ENCODE measurements at places on chromosomes 7 and 10.

GRCh38 chr10:95513008-95513589 is 48.1 kb downstream of the SORBS1 start:
- peak; percentile 10 for DNase-seq

DNA sequence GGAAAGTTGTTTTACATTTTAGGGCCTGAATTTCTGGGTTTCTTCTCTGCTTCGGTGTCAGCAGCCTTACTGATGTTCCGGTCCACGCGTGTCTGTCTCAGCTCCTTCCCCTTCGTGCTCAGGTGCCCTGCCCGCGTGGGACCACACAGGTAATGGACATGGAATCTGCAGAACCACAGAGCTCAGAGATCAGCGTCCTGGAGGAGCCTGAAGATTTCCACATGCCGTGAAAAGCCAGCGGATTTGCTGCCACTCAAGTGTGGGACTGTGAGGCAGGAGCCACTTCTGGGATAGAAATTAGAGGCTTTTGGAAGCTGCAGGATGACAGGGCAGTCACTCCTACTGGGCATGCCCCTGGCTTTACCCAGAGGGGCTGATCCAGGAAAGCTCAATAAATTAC is 666.1 kb upstream of the FOXK1 start:
- no peak for DNase-seq

GRCh38 chr10:89525556-89525955 is 9.8 kb downstream of the SLC16A12 start:
- no peak for DNase-seq

- DNase-seq, result no peak
Observed at GRCh38 chr7:47570649-47571050, 11.3 kb downstream of the TNS3 start.

DNA sequence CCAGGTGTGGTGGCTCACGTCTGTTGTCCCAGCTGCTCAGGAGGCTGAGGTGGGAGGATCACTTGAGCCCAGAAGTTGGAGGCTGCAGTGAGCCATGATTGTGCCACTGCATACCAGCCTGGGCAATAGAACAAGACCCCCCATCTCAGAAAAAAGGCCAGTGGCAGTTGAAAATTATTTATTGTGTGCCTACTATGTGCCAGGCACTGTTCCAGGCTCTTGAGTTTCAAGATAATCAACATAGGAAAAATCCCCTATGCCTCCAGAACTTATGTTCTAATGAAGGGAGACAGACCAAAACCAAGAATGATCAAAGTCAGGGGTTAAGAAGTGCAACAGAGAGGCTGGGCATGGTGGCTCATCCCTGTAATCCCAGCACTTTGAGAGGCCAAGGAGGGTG is 42.4 kb upstream of the LMTK2 start:
- DNase-seq, result no peak

DNA sequence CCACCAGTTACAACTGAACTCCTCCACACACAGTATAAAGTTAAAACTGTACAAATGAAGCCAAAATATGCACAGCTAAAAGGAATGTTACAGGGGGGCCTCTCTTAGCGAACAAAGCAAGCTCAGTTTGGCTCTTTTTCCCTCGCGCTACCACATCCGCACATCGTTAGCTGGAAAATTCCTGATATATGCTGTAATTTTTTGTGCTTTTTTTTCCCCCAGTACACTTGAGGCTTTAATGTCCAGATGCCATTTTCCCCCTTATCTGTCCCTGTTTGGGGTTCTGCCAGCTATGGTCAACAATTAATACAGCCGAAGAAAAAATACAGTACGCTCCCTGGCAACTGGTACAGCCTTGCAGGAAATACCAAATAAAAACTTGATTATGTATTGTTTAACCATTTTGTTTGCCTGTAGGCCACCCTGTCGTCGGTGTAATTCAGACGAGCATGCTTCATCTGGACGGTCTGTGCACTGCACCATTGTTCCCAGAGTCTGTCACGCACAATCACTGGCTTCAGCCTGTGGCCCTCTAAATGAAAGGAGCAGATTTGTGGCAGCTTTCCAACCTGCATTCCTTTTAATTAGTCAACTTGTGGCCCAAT is 108.1 kb upstream of the FAM133B start:
- DNase-seq, result no peak

GRCh38 chr10:127996586-127996985 is 89.7 kb downstream of the PTPRE start:
- DNase-seq, result no peak

GRCh38 chr10:130218181-130218641 is 82.0 kb downstream of the GLRX3 start:
- no peak for DNase-seq

- no peak for DNase-seq
Observed at GRCh38 chr7:45573661-45574415, at the start of gene ADCY1. Gene ADCY1, plus strand, starts transcription at chr7:45574368. Its CDS starts 176 bp downstream, at chr7:45574544.

GRCh38 chr10:24651923-24652322 is 71.8 kb downstream of the ARHGAP21 start:
- no peak for DNase-seq

- no peak for DNase-seq
Observed at GRCh38 chr10:52999258-52999657, 226.7 kb upstream of the MBL2 start.

- no peak for DNase-seq
Observed at GRCh38 chr7:158051776-158052175, 535.8 kb downstream of the PTPRN2 start.

DNA sequence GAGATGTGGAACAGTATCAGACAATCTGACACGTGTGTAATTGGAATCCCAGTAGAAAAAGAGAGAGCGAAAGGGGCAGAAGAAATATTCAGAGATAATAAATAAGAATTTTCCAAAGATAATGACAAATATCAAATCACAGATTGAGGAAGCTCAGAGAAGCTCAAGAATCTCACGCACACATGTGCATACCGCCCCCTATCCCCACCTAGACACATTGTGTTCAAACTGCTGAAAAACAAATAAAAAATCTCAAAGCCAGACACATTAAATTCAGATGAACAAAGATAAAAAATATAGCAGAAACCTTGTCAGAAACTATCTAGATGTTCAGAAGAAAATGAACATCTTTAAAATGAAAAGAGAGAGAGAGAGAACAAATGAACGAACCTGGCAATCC is 17.2 kb downstream of the SFR1 start:
- DNase-seq, result no peak

DNA sequence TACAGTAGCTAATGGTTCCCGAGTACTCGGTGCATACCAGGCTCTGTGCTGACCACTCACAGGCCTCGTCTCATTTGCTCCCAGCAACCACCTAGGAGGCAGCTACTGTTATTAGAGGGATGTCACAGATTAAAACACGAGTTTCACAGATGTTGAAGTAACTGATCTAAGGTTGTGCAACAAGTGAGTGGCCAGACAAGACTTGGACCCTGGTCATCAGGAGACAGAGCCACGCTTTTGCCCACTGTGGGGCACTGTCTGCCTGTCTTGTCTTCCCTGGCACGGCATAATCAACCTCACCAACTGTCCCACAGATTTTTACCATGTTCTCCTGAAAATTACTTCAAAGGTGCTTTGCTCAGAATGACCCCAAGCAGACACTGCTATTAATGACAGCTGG is 111.6 kb upstream of the HABP2 start:
- no peak for DNase-seq

DNA sequence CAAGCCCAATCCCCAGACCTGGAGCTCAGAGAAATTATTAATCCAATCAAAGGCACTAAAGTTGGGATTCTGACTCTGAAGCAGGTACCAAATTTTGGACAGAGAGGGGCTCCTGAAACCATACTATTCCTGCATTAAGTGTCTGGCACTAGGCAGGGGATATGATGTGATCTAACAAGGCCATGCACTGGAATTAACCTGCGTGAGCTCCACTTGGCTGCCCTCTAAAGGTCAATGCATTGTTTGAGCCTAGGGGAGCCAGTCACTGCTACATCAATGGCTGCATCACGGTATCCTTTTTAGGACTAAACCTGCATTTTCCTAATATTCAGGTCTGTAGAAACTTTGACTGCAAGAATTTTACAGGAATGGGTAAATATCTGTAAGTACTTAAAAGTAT is 42.1 kb downstream of the ST8SIA6 start:
- DNase-seq, result no peak

DNA sequence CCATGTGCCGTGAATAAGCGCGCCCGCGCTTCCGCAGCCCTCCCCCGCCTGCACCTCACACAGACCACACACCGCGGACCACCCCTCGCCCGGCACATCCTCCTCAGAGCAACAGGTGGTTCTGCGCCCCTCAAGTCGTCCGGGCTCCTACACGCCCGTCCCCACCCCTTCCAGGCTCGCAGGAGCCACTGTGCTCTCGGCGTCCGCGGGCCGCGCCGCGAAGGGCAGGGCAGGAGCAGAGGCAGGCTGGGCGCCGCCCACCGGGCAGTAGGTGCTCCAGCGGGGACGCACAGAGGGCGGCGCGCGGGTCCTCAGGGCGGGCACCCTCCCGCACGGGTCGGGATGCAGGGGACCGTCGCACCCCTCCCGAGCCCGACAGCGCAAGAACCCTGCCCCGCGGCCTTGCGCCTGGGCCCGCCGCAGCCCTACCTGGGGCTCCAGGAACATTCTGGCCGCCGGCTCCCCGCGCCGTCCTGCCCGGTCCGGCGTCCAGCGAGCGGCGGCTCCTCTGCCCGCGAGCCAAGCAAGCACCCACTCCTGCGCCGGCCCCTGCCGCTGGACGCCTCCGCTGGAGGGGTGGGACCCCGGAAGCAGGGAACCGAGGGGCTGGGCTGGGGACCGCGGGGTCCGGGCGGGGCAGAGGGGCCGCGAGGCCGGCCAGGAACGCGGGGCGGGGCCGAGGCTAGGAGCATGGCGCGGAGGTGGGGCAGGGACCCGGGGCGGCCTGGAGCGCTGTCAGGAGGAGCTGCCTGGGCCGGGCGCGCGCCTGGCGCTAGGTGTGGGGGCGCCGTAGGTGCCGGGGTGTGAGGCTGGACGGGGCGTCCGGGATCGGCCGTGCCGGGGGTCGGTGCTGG is 37.4 kb downstream of the RASGEF1A start:
- DNase-seq, result no peak

DNA sequence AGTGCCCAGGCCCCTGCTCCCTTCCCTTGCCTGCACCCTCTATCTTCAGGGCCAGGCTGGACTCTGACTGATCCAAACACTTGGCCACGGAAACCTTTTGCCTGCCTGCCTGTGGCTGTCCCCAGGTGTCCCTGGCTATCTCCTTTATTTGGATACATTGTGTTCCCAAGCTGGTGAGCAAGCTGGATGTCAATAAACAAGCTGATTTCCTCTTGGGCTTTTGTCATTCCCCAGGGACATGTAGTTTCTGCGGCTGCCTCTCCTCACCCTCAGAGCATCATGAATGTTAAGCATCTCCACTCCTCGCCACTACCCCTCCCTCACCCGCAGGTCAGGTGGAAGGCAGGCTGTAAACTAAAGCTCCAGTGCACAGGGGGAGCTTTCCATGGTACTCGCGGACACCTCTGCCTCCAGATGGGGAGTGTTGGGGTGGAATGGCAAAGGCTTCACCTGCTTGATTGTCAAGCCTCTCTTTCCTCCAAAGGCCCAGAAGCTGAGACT is 6.9 kb downstream of the GHRHR start:
- peak; percentile 88 for DNase-seq

- DNase-seq, result no peak
Observed at GRCh38 chr7:125606671-125607070, 677.0 kb upstream of the POT1 start.

- no peak for DNase-seq
Observed at GRCh38 chr7:7819442-7820247, 101.2 kb upstream of the RPA3 start.

DNA sequence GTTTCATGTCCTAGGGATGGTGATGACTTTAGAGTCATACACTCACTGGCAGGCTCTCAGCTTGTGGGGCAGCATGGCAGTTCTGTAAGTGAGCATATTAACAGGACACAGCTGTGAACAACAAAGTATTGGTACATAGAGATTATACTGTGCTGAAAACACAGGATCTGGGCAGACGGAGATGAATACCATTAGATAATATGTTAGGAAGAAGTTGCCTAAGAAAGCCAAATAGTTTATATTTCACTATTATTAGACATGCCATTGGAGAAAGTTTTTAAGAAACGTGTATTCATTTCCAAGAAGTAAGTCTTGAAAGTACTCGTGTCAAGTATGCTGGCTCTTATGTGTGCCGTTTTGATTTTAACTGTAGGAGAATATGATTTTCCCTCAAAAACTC is 274.5 kb downstream of the INHBA start:
- no peak for DNase-seq

DNA sequence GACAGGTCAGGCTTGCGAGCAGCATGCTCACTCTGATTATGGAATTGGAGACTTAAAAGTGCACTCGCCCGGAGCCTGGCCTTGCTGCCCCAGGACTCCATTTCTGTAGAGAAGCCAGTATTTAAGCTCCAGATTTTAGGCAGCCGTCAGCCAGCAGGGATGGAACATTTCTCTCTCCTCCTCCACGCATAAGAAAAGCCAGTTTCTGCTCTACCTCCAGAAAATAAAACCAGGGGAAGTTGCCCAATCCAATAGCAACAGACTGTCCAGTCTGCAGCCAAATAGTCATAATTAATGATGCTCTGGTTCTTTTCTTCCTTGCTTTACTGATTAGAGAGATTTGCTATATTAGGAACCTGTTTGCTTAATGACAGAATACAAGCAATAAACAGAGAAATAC is 203.2 kb downstream of the GFRA1 start:
- no peak for DNase-seq

GRCh38 chr7:44196450-44196872 is 4.3 kb upstream of the YKT6 start:
- DNase-seq, result no peak

DNA sequence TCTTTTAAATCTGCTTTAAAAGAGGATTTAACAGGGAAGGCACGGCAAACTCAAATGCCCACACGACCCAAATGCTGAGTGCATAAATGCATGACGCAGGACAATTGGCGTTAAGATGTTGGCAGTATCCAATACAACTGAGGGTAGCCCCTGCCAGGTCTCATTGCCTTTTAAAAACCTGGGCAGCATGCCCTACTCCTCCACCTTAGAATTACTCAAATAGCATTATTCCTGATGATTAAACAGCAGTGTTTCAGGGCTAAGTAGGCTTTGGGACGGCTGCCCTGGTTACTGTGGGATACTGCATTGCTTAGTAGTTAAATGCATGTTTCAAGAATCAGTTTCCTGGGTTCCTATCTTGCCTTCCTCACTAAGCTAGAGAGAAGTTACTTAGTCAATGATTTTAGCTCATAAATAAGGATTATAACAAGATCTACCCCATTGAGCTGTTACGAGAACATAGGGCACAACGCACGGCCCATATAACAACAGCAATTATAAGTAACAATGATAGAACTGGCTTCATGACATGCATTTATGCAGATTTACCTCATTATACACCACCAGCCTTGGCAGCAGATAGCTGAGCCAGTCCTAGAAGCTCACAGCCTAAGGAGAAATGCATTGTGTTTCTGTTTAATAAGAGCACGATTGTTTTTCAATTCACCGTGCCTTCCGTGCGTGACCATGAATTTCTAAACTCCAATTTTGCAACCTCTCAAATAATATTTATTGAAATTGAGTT is 7.9 kb downstream of the TUBAL3 start:
- no peak for DNase-seq

DNA sequence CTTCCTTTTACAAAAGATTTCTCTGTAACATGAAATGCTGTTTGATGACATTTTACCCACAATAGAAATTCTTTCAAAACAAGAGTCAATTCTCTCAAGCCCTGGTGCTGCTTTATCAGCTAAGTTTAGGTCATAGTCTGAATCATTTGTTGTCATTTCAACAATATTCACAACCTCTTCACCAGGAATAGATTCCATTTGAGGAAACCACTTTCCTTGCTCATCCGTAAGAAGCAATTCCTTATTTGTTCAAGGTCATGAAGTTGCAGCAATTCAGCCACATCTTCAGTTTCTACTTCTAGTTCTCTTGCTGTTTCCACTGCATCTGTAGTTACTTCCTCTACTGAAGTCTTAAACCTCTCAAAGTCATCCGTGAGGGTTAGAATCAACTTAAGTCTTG is 315.3 kb downstream of the TYW1 start:
- DNase-seq, result no peak
